ENCODE measurements at places on chromosomes 7 and 10. TPM values are rescaled to one million over a fixed set of nuclear protein-coding genes. Genes with fewer than 3 reads are reported as not detected.

COL26A1 gene
- 1.6 TPM for total RNA-seq

PON1 gene
- not detected for total RNA-seq

CRHR2 gene
- total RNA-seq: 0.51 TPM

TMEM213 gene
- total RNA-seq: 0.51 TPM

FOXP2 gene
- 25.8 TPM for total RNA-seq

STEAP1B gene
- 3.0 TPM for total RNA-seq

LRRC61 gene
- 6.3 TPM for total RNA-seq

GPER1 gene
- 6.7 TPM for total RNA-seq

Measured in tongue (tissue), 3 donors.